CD4-positive, alpha-beta T cell (primary cell): ENCODE measurements at places on chromosomes 6 and 20.

DNA sequence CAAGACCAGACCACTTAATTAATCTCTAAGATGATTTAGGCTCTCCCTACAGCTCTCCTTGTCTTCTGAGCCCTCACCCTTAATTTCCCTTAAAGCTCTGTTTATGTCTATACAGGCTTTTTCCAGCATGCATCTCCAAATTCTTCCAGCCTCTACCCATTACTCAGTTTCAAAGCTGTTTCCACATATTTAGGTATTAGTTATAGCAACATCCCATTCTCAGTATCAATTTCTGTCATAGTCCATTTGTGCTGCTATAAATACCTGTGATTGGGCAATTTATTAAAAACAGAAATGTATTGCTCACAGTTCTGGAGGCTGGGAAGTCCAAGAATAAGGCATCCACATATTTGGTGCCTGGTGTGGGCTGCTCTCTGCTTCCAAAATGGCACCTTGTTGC is 2.3 kb upstream of the SERPINB1 start:
- DNase-seq: no peak
- no peak overlapping the region for H3K4me3 ChIP-seq
- no peaks in the 10 kb centered on the region for H3K27me3 ChIP-seq
- peaks cover 59% of the 10 kb centered on the region for H3K4me1 ChIP-seq
- H3K27ac ChIP-seq: no peak overlapping the region
- peaks cover 12% of the 10 kb centered on the region for H3K36me3 ChIP-seq

- no peak overlapping the region for H3K27ac ChIP-seq
- peaks cover 7% of the 10 kb centered on the region for H3K27me3 ChIP-seq
- no peak for DNase-seq
- no peaks in the 10 kb centered on the region for H3K36me3 ChIP-seq
- no peak overlapping the region for H3K4me3 ChIP-seq
- no peaks in the 10 kb centered on the region for H3K4me1 ChIP-seq
Observed at GRCh38 chr6:132526461-132526860, 11.6 kb upstream of the TAAR9 start.

DNA sequence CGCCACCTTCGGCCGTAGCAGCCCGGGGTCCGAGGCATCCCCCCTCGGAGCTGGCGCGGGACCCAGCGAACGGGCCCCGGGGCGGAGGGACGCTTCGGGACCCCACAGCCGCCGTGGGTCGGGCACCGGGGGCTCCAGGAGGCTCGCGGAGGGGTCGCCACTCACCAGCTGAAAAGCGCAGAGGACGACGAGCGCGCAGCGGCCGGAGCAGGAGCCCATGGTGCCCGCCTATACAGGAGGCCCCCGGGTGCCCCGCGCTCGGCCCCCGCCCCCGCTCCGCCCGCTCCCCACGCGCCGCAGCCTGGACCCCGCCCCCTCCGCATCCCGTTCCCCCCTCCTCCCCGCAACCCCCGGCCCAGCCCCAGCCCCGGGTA is at the start of gene NKAIN4:
Gene NKAIN4, minus strand, starts transcription at position 232 of the 374 bp plus-strand sequence. Its CDS starts 13 bp downstream, at position 219.
- H3K27ac ChIP-seq: no peak within 1 kb of the TSS
- no peaks in the 10 kb centered on the region for H3K36me3 ChIP-seq
- no peak for DNase-seq
- peak within 1 kb of the TSS; percentile 12 for H3K4me3 ChIP-seq
- peaks cover 40% of the 10 kb centered on the region for H3K27me3 ChIP-seq

DNA sequence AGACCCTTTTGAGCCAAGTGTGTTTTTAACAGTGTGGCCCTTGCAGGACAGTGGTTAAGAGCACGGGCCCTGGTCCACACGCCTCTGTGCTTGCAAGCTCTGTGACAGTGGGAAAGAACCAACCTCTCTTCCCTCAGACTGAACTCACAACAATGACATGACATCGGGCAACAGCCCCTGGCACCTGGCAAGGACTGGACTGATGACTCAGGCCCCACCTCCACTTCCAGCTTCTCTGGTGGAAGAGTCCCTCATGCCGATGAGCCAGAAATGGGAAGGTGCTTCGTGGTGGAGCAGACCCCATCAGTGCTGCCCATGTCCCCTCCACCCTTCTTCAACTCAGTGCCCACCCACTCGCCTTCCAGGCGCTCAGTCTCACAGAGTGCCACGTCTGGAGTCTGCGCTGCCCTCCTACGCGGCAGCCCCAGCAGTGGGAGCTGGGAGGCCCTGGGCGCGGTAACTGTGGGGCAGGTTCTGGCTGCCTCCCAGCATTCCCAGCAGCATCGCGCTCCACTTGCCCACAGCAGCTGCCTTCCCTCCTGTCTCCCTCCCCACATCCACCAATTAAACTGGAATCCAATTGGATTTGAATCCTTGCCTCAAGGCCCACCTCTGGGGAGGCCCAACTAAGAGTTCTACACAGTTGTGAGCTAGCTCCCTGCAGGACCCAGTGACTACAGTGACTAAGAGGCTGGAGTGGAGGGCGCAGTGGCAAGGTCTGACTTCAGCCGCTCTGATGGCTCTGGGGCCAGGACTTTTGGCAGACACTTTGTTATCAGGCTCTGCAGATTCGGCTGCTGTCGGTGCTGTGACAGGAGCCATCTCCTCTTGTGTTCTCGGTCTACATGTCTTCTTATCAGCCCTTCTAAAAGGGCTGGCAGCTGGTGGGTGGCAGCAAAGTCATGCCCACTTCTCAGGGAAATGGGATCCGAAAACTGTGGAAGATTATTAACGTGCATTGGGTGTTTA is 156.8 kb upstream of the MLN start:
- H3K36me3 ChIP-seq: no peaks in the 10 kb centered on the region
- H3K4me1 ChIP-seq: no peaks in the 10 kb centered on the region
- no peak overlapping the region for H3K4me3 ChIP-seq
- no peaks in the 10 kb centered on the region for H3K27me3 ChIP-seq

- DNase-seq: no peak
- H3K36me3 ChIP-seq: no peaks in the 10 kb centered on the region
- no peaks in the 10 kb centered on the region for H3K27me3 ChIP-seq
- no peak overlapping the region for H3K27ac ChIP-seq
- no peak overlapping the region for H3K4me3 ChIP-seq
Observed at GRCh38 chr20:57118107-57118769, 148.2 kb downstream of the BMP7 start.

DNA sequence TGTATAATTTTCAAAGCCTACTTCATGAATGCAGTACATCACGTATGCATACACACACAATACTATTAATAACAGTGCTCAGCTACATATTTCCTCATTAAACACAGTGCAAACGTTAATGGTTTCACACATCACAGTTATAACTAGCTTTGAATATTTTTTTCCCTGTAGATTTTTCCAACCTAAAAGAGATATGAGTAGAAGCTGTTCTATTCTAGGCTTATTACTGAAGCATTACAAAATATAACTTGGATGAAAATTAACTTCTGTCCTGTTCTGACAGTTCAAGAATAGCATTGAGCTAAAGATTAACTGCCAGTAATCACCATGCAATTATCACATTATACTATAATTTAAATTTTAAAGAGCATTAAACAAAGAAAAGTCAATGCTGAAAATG is 6.2 kb downstream of the LMBRD1 start:
- H3K4me1 ChIP-seq: peaks cover 18% of the 10 kb centered on the region
- DNase-seq: no peak
- H3K36me3 ChIP-seq: peaks cover 18% of the 10 kb centered on the region

GRCh38 chr6:158764183-158764849 is 54.9 kb downstream of the EZR start:
- H3K36me3 ChIP-seq: peaks cover 84% of the 10 kb centered on the region
- no peaks in the 10 kb centered on the region for H3K27me3 ChIP-seq
- no peak for DNase-seq
- H3K4me3 ChIP-seq: no peak overlapping the region

- H3K36me3 ChIP-seq: peaks cover 17% of the 10 kb centered on the region
- H3K4me1 ChIP-seq: no peaks in the 10 kb centered on the region
- H3K27me3 ChIP-seq: no peaks in the 10 kb centered on the region
- H3K27ac ChIP-seq: no peak overlapping the region
Observed at GRCh38 chr6:42841844-42842584, 37.4 kb upstream of the RPL7L1 start.

DNA sequence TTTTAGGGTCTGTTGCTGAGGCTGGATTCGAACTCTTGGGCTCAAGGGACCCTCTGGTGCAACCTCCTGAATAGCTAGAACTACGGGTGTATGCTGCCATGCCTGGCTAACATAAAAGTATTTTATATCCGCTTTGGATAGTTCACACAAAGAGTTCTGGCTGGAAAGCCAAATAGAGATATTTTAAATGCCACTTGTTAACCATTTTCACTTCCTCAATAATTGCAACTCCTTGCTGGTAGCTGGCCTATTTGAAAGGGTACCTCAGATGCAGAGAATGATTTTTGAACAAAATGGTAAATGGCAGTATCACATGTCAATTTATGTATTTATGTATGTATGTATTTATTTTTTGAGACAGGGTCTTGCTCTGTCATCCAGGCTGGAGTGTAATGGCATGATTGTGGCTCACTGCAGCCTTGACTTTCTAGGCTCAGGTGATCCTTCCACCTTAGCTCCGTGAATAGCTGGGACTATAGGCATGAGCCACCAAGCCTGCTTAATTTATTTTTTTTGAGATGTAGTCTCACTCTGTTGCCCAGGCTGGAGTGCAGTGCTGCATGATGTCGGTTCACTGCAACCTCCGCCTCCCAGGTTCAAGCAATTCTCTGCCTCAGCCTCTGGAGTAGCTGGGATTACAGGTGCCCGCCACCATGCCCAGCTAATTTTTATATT is 12.9 kb upstream of the JARID2 start:
- H3K4me1 ChIP-seq: no peaks in the 10 kb centered on the region
- no peak overlapping the region for H3K4me3 ChIP-seq
- DNase-seq: no peak
- H3K27ac ChIP-seq: no peak overlapping the region
- H3K27me3 ChIP-seq: no peaks in the 10 kb centered on the region
- no peaks in the 10 kb centered on the region for H3K36me3 ChIP-seq

GRCh38 chr6:30037182-30037788 is 23.8 kb upstream of the POLR1H start:
- no peak overlapping the region for H3K4me3 ChIP-seq
- no peak for DNase-seq
- no peak overlapping the region for H3K27ac ChIP-seq
- H3K36me3 ChIP-seq: peaks cover 6% of the 10 kb centered on the region

- no peak overlapping the region for H3K27ac ChIP-seq
- DNase-seq: no peak
- no peaks in the 10 kb centered on the region for H3K27me3 ChIP-seq
- H3K4me1 ChIP-seq: no peaks in the 10 kb centered on the region
Observed at GRCh38 chr6:45786355-45786781, 229.3 kb downstream of the CLIC5 start.

GRCh38 chr20:32368925-32369324 is 10.8 kb downstream of the ASXL1 start:
- H3K4me3 ChIP-seq: no peak overlapping the region
- no peak overlapping the region for H3K27ac ChIP-seq
- H3K36me3 ChIP-seq: peaks cover 53% of the 10 kb centered on the region
- peaks cover 21% of the 10 kb centered on the region for H3K4me1 ChIP-seq

DNA sequence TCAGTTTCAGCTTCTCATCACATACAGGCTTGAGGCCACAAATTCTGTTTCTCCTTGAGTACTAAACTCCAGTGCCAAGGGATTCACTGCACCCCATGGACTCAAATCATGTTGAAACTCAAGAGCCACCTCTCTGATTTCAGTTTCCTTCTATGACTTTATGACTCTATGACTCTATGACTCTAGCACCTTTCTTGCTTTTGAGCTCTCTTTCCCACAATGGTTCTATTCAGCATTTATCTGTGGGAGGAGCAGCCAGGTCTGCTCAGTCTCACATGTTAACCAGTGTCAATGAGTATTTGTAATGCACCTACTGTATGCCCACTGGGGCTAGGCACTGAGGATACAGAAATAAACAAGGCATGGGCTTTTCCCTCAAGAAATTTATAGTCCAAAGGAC is 14.6 kb upstream of the SLC22A2 start:
- H3K36me3 ChIP-seq: no peaks in the 10 kb centered on the region
- no peaks in the 10 kb centered on the region for H3K27me3 ChIP-seq
- H3K27ac ChIP-seq: no peak overlapping the region
- DNase-seq: no peak
- no peaks in the 10 kb centered on the region for H3K4me1 ChIP-seq
- no peak overlapping the region for H3K4me3 ChIP-seq

GRCh38 chr20:346640-347316 is at the start of gene NRSN2:
TSS of gene NRSN2 (plus strand) at chr20:347111. CDS start at chr20:349644, 2,533 bp downstream.
- peaks cover 23% of the 10 kb centered on the region for H3K4me1 ChIP-seq
- DNase-seq: no peak
- H3K4me3 ChIP-seq: peak within 1 kb of the TSS; percentile 81
- no peaks in the 10 kb centered on the region for H3K27me3 ChIP-seq
- H3K27ac ChIP-seq: no peak within 1 kb of the TSS
- no peaks in the 10 kb centered on the region for H3K36me3 ChIP-seq

DNA sequence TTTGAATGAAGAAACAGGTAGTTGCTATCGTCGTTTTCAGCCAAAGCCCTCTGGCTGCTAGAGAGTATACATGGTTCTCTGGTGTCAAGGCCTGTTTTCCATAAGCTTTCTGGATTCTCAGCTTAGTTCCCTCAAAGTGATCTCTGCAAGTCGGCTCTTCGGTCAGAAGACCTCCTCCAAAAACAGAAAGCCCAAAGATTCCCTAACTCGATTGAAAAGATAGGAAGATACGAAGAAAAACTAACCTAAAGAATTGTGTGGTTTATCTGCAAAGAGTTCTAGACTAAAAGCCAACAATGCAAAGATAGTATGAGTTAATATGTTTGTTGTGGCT is 545 bp upstream of the ASCC3 start:
- peaks cover 17% of the 10 kb centered on the region for H3K4me1 ChIP-seq
- peak overlapping the region; percentile 91 for H3K27ac ChIP-seq
- no peak for DNase-seq
- peak overlapping the region; percentile 96 for H3K4me3 ChIP-seq

DNA sequence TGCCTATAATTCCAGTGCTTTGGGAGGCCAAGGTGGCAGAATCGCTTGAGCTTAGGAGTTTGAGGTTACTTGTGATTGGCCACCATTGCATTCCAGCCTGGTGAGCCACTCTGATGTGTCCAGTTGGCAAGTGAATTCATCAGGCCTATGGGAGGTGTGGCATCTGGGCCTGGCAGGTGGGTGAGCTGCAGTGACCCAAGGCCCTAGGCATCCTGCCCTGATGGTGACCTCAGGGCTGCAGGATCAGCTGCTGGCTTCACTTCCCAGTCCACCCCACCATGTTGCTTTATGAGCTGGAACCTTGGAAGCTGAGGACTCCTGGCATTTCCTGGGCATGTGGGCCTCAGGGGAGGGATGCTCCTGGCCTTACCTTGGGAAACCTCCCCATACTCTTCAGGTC is 20.5 kb downstream of the RSPH9 start:
- H3K27ac ChIP-seq: no peak overlapping the region
- H3K36me3 ChIP-seq: peaks cover 1% of the 10 kb centered on the region
- peaks cover 17% of the 10 kb centered on the region for H3K4me1 ChIP-seq

GRCh38 chr6:49730251-49730650 is 13.9 kb downstream of the CRISP3 start:
- DNase-seq: no peak
- H3K4me3 ChIP-seq: no peak overlapping the region
- H3K4me1 ChIP-seq: no peaks in the 10 kb centered on the region
- no peaks in the 10 kb centered on the region for H3K27me3 ChIP-seq
- H3K36me3 ChIP-seq: no peaks in the 10 kb centered on the region

- H3K4me3 ChIP-seq: no peak overlapping the region
- H3K27me3 ChIP-seq: no peaks in the 10 kb centered on the region
- H3K36me3 ChIP-seq: no peaks in the 10 kb centered on the region
- no peak overlapping the region for H3K27ac ChIP-seq
- no peaks in the 10 kb centered on the region for H3K4me1 ChIP-seq
- no peak for DNase-seq
Observed at GRCh38 chr20:57117296-57117695, 149.1 kb downstream of the BMP7 start.
